ENCODE measurements at places on chromosomes 12 and 14. TPM values are rescaled to one million over a fixed set of nuclear protein-coding genes. Genes with fewer than 3 reads are reported as not detected.

Gene GPN3
- total RNA-seq, result 28.1 TPM

Gene OR6S1
- total RNA-seq, result not detected

Gene TMEM233
- 0.13 TPM for total RNA-seq

Gene TMEM132C
- total RNA-seq, result 2.2 TPM

Gene SLC8A3
- 0.16 TPM for total RNA-seq

Gene FBLN5
- 70.5 TPM for total RNA-seq

All from Right ventricle myocardium superior (tissue), 1 donor.